ENCODE measurements at places on chromosomes 12 and 14.

- no peak for DNase-seq
Observed at GRCh38 chr14:73924337-73924736, 25.6 kb downstream of the FAM161B start.

DNA sequence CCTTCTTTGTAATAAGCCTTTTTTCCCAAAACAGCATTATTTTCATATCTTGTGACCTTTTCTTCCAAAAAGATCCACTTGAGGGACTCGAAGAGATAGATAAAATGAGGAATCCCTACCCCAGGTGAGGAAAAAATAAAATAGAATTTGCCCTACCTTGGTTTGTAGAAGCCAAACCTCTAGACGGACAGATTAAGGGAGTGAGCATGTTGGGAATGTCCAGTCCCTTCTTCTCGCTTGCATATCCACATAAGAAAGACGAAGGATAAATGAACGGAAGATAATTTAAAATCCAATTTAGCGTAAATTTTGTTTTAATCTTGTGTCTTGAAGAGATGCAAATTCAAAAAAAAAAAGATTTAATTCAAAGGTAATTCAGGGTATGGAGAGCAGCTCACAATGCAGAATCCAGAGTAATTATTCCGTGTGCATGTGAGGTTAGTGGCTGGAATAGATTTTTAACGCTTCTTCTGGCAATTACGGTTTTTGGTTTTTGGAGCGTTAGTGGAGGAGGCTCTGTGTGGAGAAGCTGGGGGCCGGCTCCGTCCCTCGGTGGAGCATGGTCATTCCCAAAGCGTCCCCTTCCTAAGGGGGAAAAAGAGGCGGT, 1.5 kb downstream of the GRIN2B start:
- no peak for DNase-seq

DNA sequence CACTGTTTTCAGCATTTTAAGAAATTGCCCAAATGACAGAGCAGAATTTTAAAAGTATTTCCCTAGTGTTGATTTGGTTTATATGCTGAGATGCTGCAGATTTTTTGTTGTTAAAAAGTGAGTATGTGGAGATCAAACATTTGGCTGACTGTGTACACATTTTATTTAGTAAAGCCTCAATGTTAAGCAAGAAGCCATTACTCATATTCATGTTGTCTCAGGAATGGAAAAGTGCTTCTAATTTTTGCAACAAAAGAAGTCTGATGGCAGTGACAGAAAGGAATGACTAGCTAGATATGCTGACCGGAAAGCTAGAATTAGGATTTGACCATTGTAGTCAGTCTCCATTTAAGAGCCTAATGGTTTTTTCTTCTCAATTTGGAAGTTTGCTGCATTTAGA, 22.5 kb downstream of the SLC38A6 start:
- DNase-seq: no peak

DNA sequence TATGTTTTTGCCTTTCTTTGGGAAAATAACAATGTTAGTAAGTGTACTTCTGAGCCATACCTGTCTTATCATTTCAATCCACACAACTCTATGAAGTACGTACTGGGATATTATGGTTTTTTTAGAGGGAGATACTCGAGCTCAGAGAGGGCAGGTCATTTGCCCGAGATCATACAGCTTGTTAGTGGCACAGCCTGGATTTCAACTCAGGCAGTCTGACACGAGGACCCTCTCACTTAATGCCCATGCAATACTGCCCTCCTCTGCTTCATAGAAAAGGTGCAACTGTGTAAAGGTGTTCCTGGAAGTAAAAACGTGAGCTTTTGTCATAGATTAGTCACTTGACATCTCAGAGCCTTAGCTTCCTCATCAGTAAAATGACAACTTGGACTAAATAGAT, 128.0 kb downstream of the NDUFA12 start:
- no peak for DNase-seq

DNA sequence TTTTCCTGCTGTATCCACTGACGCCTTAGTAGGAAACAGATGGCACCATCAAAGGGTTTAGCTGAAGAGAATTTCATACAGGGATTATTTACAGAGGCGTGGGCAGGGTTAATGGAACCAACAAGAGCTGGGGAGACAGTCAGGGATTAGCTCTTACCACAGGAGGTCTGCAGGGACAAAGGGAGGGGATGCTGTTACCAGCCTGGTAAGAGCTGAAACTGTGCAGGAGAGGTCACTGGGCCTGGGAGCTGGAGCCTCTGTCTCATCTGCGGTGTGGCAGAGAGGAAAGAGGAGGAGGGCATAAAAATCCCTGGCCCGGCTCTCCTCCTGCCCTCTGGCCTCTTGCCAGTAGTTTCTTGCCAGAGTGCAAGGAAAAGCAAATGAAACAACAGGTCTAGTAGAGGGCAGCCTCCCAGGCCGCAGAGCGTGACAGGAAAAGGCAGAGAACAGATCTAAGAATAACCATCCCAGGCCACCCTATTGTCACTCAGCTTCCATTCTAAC, 18.9 kb upstream of the POC1B start:
- DNase-seq: no peak

GRCh38 chr14:56760164-56760914, 49.9 kb downstream of the OTX2 start:
- DNase-seq: no peak

- DNase-seq: no peak
Observed at GRCh38 chr12:91663744-91664143, 481.1 kb upstream of the DCN start.

- DNase-seq: no peak
Observed at GRCh38 chr12:11170810-11171144, 217 bp upstream of the SMIM10L1 start.

DNA sequence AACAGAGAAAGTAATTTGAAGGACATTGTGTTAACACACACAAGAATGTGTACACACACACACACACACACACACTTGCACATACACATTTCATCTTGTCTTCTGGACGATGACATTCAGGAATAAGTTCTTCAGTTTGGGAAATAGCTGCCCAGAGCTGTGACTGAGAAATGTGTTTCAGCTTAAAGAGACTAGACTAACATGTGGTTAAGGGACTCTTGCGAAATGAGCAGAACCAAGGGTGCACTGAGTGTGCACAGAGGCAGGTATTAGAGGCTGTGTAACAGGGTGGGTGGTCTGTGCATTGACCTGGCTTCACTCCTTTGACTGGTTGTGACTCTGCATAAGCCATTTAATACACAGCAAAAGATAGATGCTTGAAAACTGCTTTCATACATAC, 29.4 kb upstream of the KCNA5 start:
- no peak for DNase-seq

DNA sequence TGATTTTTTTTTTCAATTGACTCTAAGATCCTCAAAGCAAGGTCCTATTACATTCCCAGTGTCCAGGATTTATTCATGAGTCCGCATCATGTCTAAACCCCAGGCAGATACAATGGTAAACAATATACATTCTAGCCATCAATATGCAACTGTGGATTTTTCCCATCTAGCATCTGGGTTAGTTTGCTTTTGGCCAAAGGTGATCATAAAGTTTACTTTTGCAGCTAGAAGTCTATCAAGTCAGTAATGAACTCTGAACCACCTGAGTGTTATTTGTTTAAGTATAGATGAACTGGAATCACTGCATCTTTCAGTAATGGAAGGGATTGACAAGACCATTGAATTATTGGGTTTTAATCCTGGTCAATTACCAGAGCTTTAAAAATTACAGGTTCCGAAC, 80.8 kb downstream of the STON2 start:
- DNase-seq: no peak

- no peak for DNase-seq
Observed at GRCh38 chr14:75752907-75753594, 92.0 kb downstream of the TTLL5 start.

- DNase-seq: no peak
Observed at GRCh38 chr12:51470116-51470515, 45.5 kb downstream of the SLC4A8 start.

DNA sequence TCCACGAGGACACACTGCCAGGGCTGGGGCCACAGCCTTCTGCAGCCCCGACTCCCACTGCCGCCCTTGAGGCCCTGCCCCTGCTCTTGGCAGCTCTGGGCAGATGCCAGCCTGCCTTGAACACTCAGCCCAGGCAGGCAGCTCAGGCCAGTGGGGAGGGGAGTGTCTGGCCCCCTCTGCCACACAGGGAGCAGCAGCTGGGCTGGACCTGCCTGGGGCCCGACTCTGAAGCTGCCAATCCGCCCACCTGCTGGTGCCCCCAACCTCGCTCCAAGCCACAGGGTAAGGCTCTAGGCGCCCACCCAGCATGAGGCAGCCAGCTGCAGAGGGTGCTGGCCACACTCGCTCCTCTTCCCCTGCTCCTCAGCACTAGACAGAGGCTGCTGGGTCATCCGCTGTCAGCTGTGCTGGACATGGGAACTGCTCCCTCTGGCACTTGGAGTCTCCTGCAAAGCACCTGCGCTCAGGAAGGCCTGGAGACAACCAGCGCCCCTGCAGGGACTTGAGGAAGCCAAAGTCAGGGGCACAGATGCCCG, 24.6 kb upstream of the NUDT14 start:
- DNase-seq: no peak

All from right lung (tissue), 10 donors.